ENCODE measurements at places on chromosomes 2 and 18. TPM values are rescaled to one million over a fixed set of nuclear protein-coding genes. Genes with fewer than 3 reads are reported as not detected.
A peak's percentile ranks its signal among the peaks of the same experiment; 100 is the strongest.

SAG gene
- total RNA-seq, result 0.06 TPM

- H3K27ac ChIP-seq, result no peak overlapping the region
- no peaks in the 10 kb centered on the region for H3K36me3 ChIP-seq
- no peak overlapping the region for H3K4me3 ChIP-seq
- no peaks in the 10 kb centered on the region for H3K27me3 ChIP-seq
Observed at GRCh38 chr2:64349131-64349530, 104.8 kb upstream of the LGALSL start.

DLGAP1 gene
- total RNA-seq, result 0.67 TPM

DNA sequence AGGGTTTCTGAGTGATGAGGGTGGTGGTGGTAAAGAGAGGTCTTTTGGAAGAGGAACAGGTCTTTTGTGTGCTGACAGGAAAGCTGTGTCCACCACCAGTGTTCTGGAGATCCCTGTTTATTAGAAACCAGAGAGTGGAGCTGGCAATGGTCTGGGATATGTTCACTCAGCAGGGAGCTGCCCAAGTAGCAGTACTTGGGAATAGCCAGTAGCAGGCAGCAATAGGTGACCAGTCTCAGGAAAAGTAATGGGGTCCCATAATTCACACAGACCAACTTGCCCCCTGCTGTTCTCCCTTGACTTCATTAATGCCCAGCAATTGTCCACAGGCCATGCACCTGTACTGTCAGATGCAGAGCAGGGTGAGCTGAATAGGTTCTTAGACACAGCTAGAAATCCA, 1.8 kb downstream of the TSPYL6 start:
- no peaks in the 10 kb centered on the region for H3K27me3 ChIP-seq
- H3K4me3 ChIP-seq, result no peak overlapping the region
- DNase-seq, result no peak
- no peak overlapping the region for H3K27ac ChIP-seq
- H3K4me1 ChIP-seq, result no peaks in the 10 kb centered on the region

PTPRM gene
- 16.1 TPM for total RNA-seq

- H3K4me3 ChIP-seq, result no peak overlapping the region
- no peaks in the 10 kb centered on the region for H3K4me1 ChIP-seq
- H3K27me3 ChIP-seq, result no peaks in the 10 kb centered on the region
- no peak overlapping the region for H3K27ac ChIP-seq
Observed at GRCh38 chr18:67041334-67041733, 437.4 kb upstream of the CDH19 start.

- DNase-seq, result no peak
- H3K36me3 ChIP-seq, result no peaks in the 10 kb centered on the region
- no peak overlapping the region for H3K27ac ChIP-seq
- H3K27me3 ChIP-seq, result peaks cover 15% of the 10 kb centered on the region
Observed at GRCh38 chr2:177149155-177149503, 63.5 kb upstream of the HNRNPA3 start.

GRCh38 chr2:181041661-181042060, 61.3 kb downstream of the UBE2E3 start:
- no peaks in the 10 kb centered on the region for H3K27me3 ChIP-seq
- no peaks in the 10 kb centered on the region for H3K36me3 ChIP-seq
- no peaks in the 10 kb centered on the region for H3K4me1 ChIP-seq

DNA sequence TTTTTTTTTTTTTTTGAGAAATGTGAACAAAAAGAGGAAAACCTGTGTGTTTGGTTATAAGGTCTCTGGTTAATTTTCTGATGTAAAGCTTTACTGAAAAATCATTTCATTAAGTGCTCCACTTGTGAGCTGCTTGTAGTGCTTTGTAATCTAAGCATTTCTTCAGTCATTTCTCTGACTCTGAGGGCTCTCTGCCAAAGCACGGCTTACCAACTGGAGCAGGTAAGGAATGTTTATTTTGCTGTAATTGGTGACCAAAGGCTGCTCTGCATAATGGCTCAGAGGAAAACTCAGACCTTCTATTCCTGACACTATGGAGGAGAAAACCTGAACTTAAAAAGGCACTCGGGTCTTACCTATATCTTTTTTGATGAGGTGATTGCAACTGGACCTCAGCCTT, 848.8 kb downstream of the MBD2 start:
- no peaks in the 10 kb centered on the region for H3K4me1 ChIP-seq
- H3K27me3 ChIP-seq, result no peaks in the 10 kb centered on the region
- H3K27ac ChIP-seq, result no peak overlapping the region
- H3K4me3 ChIP-seq, result no peak overlapping the region
- no peak for DNase-seq
- H3K36me3 ChIP-seq, result no peaks in the 10 kb centered on the region

TGFBRAP1 gene
- 20.6 TPM for total RNA-seq

KRTCAP3 gene
- total RNA-seq, result 23.9 TPM

DNA sequence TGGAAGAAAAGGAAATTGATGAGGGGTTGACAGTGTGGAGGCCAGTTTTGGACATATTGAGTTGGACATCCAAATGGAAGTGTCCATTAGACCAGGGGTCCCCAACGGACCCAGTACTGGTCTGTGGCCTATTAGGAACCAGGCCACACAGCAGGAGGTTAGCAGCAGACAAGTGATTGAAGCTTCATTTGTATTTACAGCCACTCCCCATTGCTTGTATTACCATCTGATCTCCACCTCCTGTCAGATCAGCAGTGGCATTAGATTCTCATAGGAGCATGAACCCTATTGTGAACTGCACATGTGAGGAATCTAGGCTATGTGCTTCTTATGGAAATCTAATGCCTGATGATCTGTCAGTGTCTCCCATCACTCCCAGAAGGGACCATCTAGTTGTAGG, 99.1 kb downstream of the MTX2 start:
- H3K36me3 ChIP-seq, result no peaks in the 10 kb centered on the region
- H3K27ac ChIP-seq, result no peak overlapping the region
- H3K4me1 ChIP-seq, result no peaks in the 10 kb centered on the region
- no peak for DNase-seq

HOXD9 gene
- total RNA-seq, result not detected

MBD1 gene
- 135 TPM for total RNA-seq

DNA sequence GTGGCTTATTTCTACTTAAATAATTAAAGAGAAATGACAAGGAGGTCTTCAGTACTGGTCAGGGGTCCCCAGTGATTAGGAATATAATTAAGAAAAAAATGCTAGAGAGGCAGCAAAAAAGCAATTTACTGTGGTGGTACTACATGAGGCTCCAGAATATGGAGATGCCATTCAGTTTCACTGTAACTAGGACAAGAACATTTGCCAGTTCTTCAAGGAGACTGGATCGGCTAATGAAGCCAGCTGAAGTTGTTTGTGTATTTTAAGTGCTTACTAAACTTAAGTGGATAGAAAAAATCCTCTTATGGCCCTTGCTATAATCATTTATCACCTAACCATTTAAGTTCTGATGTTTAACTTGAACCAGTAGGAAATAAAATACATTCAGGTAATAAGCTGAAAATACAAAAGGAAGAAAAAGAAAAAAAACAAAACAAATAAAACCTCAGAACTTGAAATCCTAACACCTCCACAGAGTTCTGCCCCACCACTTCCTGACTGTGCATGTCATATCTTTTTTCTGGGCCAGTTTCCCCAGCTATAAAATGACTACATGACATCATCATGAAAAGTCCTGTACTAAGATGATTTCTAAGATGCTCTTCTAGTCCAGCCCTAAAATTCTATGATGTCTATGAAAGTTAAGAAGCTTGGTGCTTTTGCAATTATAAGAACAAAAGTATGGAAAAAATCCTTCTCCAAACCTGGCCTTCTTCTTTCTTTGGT, 98.0 kb downstream of the TRABD2A start:
- H3K36me3 ChIP-seq, result no peaks in the 10 kb centered on the region
- H3K4me1 ChIP-seq, result peaks cover 74% of the 10 kb centered on the region
- peak overlapping the region; percentile 53 for H3K27ac ChIP-seq
- peak overlapping the region; percentile 6 for H3K4me3 ChIP-seq
- peak; percentile 83 for DNase-seq

DNA sequence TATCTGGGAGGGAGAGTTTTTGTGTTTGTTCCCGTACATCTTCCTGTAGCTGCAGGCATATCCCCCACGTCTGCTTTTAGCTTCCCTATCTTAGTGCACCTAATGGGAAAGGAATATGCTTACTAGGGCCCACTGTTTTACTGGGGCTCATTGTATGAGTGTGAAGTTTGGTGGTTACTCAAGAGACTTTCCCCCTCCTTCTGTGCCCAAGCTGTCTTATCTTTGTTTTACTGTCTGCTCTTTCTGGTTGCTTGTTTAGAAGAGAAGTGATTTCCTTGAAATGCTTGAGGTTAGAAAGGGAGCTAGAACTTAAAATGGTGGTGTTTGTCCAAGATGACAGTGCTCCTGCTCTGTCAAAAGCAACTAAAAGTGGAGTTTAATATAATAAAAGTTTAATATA, 7.3 kb downstream of the PTH2R start:
- DNase-seq, result no peak
- H3K36me3 ChIP-seq, result no peaks in the 10 kb centered on the region
- H3K27me3 ChIP-seq, result no peaks in the 10 kb centered on the region
- no peak overlapping the region for H3K4me3 ChIP-seq

- no peak overlapping the region for H3K27ac ChIP-seq
- H3K36me3 ChIP-seq, result no peaks in the 10 kb centered on the region
- no peak for DNase-seq
- peaks cover 13% of the 10 kb centered on the region for H3K27me3 ChIP-seq
Observed at GRCh38 chr2:98084869-98085238, 2.1 kb upstream of the VWA3B start.

Measured in CD4-positive, alpha-beta memory T cell (primary cell).